ENCODE measurements at places on chromosomes 12 and 14.

- no peak for DNase-seq
Measured at GRCh38 chr12:114013575-114014345, 47.6 kb upstream of the RBM19 start.

GRCh38 chr14:67579040-67579439 lies 21.0 kb downstream of the PIGH start:
- DNase-seq, result no peak

- DNase-seq, result no peak
Measured at GRCh38 chr14:99524091-99524661, 43.0 kb downstream of the CCNK start.

DNA sequence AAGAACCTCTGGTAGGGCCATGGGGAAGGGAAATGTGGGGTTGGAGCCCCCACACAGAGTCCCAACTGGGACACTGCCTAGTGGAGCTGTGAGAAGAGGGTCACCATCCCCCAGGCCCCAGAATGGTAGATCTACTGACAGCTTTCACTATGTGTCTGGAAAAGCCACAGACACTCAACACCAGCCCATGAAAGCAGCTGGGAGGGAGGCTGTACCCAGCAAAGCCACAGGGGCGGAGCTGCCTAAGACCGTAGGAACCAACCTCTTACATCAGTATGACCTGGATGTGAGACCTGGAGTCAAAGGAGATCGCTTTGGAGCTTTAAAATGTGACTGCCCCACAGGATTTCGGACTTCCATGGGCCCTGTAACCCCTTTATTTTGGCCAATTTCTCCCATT lies 97.8 kb downstream of the HMGA2 start:
- no peak for DNase-seq

DNA sequence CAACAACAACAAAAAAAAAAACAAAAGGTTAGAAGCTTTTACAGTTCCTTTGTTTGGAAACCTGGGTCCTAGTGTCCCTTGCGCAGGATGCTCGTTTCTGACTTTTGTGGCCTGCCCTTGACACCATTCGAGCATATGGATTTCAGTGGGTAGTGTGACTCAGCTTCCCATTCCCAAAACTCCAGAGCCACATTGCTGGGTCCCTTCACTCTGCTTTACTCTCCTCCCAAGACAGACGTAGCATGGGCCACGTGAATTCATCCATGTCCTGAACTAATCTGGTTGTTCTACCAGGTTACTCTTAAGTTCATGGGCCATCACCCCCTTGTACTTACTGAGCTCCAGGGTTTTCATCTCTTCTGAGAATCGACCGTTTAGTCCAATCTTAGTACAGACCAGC lies 68.0 kb upstream of the MAX start:
- no peak for DNase-seq

GRCh38 chr12:1418144-1418543 lies 176.2 kb downstream of the FBXL14 start:
- no peak for DNase-seq

DNA sequence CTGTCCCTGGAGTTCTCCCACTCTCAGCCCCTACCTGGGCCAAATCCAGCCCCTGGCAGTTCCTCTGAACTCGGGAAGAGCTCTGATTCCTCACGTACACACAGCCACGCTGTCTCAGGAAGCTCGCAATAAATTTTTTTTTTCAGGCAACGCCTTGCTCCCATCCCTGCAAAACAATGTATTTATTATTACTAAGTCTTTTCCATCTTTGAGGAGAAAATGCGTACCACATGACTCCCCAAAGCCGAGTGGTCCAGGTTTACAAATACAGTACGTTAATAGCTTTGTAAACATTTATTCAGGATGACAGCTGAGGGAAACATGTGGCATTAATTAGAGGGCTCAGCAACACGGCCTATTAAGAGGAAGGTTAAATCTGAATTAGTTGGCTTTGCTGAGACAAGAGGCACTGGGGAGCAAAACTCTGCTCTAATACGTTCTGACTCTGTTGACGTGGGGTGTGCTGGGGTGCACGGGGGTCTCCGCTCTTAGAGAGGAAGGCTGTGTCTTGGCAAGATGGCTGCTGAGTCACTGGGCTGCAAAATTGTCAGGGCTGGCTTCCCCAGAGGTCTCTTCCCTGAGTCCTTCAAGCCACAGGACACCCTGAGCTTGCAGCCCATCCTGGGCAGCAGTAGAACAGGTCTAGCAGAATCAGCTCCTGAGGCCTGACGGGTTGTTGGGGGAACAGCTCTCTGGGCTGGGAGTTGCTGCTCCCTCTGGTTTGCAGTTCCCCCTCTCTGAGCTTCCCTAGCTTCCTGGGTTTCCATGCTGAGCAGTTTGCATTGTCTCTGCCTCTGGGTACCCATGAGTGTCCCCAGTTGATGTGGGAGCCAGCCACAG lies 185.2 kb upstream of the TBX3 start:
- no peak for DNase-seq

DNA sequence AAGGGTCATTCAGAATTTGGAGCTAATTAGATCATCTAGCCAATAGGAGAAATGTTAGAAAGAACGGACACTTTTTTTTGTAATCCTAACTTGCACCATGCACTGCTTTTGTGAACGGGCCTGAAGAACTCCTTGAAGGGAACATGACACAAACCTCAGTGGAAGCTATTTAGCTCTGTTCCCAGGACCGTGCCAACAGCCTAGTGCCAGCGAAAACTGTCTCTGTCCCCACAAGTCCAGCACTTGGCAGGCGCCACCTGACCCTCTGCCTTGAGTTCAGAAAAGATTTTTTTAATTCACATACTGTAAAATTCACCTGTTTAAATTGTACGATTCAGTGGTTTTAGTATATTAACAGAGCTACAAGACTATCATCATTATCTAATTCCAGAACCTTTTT lies 31.3 kb upstream of the KCNA5 start:
- no peak for DNase-seq

- no peak for DNase-seq
Measured at GRCh38 chr12:103561174-103561573, 25.9 kb upstream of the STAB2 start.

- no peak for DNase-seq
Measured at GRCh38 chr14:99321955-99322730, 50.1 kb upstream of the BCL11B start.

GRCh38 chr14:50318031-50318626 lies 6.0 kb downstream of the DMAC2L start:
- DNase-seq, result no peak

DNA sequence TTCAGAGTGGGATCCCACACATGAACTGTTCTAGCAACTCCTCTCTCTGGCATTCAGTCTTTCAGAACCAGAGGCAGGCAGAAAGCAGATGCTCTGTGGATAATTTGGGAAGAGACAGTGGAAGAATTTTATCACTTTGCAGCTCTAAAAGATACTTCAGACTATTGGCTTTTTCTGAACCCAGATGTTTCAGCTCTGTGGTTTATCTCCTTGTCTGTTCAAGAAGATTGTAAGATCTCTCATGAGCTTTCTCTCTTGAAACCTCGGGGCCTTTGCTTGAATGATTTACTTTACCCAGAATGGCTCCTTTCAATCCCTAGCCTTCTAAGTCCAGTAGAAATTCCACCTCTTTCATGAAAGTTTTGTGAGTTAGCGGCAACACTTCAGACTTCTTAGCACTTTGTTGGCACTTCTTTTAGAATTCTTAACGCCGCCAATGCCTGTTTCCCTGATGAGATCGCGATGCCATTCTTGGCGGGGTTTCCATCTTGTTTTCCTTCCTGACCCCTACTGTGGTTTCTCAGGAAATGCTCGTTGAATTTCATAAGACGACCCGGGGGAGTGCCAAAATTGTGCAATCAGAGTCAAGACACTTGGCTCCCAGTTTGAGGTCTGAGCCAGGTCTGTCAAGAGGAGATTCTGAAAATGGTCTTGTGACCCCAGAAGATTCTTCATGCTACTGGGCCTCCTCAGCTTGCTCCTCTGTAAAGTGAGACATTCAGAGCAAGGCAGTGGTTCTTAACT lies 107.0 kb upstream of the PRICKLE1 start:
- DNase-seq, result no peak

DNA sequence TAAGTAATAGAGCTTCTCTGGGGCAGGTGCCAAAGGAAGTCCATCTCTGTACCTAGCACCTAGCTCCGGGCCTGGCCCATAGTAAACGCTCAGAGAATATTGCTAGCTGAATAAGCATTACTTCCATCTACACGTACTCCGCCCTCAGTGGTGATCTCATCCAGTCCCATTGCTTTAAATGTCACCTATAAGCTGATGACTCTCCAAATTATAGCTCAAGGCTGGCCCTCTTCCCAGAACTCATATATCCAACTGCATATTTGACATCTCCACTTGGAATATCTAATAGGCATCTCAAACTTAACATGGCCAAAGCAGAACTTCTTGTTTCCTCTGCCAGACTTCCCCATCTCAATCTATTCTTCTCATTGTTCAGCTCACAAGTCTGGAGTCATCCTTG lies 6.9 kb upstream of the DYNLL1 start:
- DNase-seq, result no peak

GRCh38 chr12:21561158-21561557 lies 35.1 kb downstream of the SPX start:
- no peak for DNase-seq

DNA sequence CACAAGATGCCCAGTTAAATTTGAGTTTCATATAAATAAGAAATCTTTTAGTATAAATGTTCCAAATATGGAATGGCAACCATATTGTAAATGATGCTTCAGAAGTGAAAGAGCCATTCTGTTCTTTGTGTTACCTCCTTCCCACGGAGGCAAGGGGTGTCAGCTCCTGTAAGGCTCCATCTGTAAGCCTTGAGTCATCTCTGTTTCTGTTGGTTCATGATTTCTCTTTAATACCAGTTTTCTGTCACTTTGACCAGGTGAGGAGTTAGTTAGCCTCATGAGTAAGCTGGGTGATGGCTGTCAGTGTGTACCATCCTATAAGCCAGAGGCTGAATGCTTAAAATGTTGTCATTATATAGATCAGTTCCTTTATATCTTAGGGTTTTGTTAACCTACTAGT lies 61.9 kb downstream of the TMEM30B start:
- DNase-seq, result no peak

Measured in stimulated activated CD8-positive, alpha-beta memory T cell treated with anti-CD3 and anti-CD28 coated beads, Interleukin-7, amount 100 ng/mL, for 1 hour (primary cell).